NCI-H2081 (cell line): ENCODE measurements at places on chromosomes 2 and 18.

GRCh38 chr2:170524828-170525565, 190.1 kb upstream of the SP5 start:
- DNase-seq = no peak

DNA sequence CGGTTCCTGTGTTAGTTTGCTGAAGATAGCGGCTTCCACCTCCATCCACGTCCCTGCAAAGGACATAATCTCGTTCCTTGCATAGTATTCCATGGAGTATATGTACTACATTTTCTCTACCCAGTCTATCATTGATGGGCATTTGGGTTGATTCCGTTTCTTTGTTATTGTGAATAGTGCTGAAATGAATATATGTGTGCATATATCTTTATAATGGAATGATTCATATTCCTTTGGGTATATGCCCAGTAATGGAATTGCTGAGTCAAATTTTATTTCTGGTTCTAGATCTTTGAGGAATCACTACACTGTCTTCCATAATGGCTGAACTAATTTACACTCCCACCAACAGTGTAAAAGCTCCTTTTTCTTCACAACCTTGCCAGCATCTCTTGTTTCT, 255.4 kb upstream of the CDH2 start:
- DNase-seq = no peak

DNA sequence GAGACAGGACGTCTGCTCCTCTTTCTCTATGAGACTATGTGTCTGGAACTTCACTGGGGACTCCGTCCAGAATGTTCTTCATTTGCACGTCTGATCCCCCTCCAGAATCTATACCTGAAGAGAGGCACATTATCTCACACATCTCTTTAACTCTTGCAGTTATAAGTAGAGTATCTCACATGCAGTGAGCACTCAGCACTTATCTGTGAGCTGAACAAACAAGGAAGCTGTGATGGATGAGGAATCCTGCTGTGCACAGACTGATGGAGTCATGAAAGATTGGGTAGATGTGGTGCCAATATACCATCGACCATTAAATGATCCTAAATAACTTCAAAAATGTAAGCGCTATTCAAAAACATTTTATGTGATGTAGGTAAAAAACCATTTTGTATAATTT, 888.3 kb upstream of the CELF4 start:
- DNase-seq = peak; percentile 25

DNA sequence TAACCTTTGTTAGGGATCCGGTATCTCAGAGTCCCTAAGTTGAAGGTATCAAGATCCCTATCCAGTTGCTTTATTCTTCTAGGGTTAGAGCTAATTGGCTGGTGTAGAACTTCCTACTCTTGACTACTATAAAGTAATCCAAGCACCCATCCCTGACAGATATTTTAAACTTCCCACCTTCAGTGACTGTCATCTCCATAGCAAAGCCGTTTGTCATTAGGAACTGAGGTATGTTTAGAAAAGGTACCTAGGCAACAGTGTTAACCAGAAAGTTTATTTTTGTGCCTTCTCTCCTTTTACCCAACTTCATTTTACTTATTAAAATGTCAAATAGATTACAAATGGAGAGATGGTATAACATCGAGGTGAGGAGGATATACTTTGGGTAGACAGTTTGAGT, 4.5 kb downstream of the FAM117B start:
- no peak for DNase-seq

GRCh38 chr2:110904116-110904778, 171.9 kb downstream of the ACOXL start:
- peak; percentile 11 for DNase-seq

- no peak for DNase-seq
Measured at GRCh38 chr2:30250421-30250820, 19.1 kb downstream of the LBH start.

DNA sequence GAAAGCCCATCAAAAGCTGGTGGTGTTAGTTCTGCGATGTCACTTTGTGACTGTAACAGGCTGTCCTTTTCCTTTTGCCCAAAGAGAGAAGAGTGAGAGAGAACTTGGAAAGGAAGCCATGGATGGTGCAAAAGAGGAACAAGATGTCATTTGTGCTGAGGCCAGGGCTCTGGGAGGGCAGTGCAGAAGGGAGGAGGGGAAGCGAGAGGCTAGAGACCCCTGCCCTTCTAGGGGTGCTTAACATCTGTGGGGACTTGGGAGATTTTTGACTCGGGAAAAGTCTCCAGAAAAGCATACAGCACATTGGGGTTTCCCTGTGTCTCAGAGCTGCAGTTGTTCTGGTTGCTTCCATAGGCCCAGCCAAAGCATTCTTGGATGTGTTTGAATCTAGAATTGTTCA, 49.6 kb downstream of the ZBTB7C start:
- no peak for DNase-seq
